ENCODE measurements at places on chromosomes 2 and 18.

GRCh38 chr18:13565228-13565627 lies 161.1 kb downstream of the FAM210A start:
- DNase-seq = no peak

DNA sequence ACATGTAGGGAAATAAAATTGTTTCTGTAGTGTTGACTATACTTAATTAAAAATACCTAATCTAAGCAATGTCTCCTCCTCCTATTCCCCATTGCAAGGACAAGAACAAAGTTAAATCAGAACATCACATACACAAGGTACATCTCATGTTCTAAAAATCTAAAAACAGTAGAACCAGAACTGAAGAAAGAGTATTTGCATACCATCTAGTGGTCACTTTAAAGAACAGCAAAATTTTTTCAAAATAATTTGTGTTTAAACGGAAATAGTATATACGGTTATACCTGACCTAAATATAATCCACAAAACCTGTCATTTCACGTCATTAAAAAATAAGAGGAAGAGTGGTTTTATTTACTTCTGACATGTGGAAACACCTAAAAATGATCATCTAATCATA lies 294.3 kb upstream of the KCNH7 start:
- DNase-seq = peak; percentile 4

DNA sequence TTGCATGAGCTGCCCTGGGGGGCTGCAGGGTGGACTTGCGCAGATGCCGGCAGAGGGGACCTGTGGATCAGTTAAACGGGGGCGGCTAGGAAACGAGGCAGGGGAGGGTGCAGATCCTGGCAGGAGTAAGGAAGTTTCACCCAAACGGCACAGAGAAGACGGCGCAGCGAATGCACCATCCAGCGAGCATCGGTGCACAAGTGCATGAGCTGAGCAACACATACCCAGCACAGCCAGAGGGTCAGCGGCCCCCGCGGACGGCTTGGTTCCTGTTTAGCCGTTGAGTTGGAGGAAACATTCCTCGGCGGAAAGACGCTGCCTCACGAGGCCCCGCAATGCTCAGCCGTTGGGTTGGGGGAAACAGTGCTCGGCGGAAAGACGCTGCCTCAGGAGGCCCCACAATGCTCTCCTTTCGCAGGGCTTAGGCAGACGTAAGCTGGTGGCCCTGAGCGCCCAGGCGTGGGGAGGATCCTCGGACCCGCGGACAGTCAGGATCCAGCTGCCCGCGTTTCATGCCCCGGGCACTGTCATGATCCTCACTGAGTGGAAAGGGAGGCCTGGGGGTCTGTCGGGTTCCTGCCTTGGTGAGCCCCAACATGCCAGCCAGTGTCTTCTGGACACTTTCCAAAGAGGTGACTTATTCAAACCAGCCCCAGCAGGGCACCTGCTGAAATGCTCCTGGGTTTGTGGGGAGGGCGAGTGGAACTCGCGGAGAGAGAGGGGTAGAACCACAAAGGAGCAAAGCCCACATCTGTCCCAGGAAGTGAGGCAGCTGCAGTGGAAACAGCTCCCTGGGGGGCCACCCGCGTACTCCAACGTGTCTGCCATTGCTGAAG lies 86.3 kb downstream of the NDUFA10 start:
- no peak for DNase-seq

DNA sequence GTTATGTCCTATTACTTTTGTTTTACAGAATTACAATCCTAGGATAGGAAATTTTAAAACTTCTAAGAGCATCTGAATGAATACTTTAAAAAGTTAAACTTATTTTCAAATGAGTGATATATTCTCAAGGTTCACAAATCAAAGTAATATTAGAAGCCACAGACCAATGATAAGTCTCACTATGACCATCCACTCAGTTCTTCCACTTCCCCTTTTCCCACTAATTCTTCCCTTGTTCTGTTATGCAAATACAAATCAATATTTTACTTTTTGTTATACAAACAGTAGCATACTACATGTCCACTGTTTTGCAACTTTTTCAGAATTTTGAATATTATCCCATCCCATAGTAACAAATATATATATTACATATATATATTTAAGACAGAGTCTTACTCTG lies 20.2 kb downstream of the USP37 start:
- no peak for DNase-seq

All from kidney capillary endothelial cell (primary cell).